IPS DF 19.7 (cell line): ENCODE measurements at places on chromosomes 1 and 21.

DNA sequence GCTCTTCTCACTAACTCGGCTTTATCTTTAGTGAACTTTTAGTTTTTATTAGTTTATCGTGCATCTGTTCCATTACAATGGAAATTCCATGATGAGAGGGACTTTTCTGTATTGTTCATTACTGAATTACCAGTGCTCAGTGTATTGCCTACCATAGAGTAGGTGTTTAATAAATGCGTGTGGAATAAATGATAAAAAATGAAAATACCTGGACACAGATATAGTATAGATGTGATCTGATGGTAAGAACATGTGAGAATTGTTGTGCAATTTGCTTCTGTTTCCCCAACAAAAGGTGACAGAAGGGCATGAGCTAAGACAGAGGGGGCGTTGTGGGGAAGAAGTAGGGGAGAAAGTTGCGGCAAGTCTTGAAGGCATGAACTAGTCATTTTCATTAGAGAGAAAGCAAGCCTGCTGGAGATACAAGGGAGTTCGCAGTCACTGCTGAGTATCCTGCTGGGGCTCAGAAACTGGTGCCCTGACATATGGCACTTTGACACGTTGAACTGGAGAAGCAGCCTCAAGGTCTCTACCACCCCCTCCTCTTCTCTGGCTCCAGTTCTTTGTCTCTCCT lies 5.6 kb upstream of the COG2 start:
- DNase-seq = no peak

- no peak for DNase-seq
Observed at GRCh38 chr1:67759692-67760029, 73.6 kb downstream of the GNG12 start.

- DNase-seq = no peak
Observed at GRCh38 chr1:177181631-177182291, 11.0 kb downstream of the BRINP2 start.

DNA sequence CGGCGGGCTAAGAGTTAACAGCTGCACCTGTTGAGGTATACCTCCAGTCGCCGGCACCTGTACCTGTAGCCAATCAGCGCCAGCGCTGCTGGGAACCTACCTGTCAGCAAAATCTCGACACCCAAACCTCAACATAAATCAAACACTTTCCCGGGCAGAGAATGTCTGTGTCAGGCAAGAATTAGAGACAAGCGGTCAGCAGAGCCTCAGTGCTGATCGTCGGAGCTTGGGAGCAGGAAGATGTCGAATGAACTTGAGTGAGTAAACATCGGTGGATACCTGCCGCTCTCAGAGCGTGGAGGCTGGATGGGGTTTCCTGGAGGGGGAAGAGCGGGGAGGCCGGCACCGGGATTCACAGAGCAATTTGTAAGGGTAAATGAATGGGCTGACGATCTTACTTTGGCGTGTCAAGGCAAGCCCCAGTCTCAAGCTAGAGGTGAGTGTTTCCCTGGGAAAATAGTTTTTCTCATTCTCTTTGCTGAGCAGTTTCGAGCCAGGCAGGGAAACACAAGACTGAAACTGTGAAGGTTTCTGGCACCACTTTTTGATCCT lies at the start of gene GRHL3:
GRHL3 (plus strand) TSS at position 46 of the 552 bp plus-strand sequence; CDS start at position 241, 195 bp downstream.
- DNase-seq = peak; percentile 75

- DNase-seq = no peak
Observed at GRCh38 chr1:19359357-19359756, 47.2 kb downstream of the SLC66A1 start.

DNA sequence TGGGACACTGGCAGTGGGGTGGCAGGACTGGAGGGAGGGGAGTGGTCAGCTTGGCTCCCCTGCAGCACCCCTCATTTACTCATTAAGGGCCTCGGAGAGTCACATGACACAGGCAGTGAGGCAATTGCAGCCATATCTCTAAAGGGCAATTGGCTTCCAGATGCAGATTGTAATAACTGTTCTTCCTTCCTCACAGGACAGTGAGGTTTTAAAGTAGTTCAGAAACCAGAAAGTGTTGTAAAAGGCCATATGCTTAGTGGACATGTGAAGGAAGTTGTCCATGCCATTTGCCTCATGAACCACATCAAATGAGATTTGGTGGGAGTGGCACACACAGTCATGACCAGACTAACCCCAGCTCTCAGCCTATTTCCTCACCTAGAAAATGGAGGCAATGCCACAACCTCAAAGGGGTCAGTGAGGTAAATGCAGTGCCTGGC lies 11.1 kb downstream of the MTX1 start:
- no peak for DNase-seq

- DNase-seq = no peak
Observed at GRCh38 chr1:26775666-26776065, 12.1 kb upstream of the PIGV start.

DNA sequence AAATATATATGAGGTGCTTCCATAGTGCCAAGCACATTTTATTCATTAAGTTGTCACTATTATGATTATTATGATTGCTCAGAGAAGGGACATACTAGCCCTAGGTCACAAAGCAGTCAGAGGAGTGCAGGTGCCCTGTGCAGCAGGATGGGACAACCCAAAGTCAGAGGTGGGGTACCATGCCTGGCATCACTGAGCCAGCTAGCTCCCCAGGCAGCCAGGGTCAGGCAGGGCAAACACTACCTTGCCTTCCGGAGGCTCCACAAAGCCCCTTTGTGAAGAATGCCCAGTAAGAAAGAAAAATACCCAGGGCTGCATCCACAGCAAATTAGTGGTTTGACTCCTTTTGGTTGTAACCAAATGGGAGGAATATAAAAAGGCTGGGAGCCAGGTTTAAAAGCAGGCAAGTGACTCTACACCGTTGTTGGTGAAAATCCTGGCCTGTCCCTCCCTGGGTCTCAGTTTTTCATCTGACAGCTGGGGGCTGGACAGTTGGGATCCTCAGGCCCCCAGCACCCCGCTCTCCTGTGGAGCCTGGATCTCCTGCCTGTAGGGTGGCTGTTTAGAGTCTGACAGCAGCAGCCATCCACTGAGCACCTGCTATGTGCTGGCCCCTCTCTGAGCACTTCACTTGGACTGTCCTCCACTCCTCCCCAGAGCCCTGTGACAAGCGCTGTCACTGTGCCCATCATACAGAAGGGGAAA lies 98.8 kb downstream of the GLIS1 start:
- DNase-seq = no peak

DNA sequence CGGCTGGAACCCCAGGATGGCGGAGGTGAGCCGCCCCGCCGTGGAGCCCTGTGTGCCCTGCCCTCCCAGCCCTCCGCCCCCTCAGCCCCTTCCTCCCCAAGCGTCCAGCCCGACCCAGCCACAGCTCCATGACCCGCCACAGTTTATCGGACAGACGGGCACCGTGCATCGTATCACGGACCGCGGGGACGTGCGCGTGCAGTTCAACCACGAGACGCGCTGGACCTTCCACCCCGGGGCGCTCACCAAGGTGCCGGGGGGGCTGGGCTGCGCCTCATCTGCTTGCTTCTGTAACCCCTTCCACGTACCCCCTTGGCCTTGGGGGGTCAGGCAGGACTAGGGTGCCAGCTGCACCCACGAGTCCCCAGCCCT lies 6.6 kb upstream of the MMP23B start:
- no peak for DNase-seq

- DNase-seq = no peak
Observed at GRCh38 chr1:233459968-233460367, 132.4 kb downstream of the MAP3K21 start.

DNA sequence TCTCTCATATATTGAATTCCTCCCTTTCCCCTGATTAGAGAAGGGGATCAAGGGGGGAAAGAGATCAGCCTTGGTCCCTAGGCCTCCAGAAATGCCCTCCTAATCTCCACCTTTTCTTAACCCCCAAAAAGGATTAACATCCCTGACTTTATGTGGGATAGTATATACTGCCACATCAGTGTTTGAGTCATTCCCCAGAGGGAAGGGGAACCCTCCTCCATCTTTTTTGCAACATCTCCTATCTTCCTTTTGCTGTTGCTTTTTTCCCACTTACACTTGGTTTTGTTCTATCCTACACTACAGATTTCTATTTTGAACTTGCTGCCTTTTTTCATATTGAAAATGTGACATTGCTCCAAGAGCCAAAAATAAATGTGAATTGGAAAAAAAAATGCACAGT lies 65.4 kb upstream of the PODN start:
- DNase-seq = no peak

DNA sequence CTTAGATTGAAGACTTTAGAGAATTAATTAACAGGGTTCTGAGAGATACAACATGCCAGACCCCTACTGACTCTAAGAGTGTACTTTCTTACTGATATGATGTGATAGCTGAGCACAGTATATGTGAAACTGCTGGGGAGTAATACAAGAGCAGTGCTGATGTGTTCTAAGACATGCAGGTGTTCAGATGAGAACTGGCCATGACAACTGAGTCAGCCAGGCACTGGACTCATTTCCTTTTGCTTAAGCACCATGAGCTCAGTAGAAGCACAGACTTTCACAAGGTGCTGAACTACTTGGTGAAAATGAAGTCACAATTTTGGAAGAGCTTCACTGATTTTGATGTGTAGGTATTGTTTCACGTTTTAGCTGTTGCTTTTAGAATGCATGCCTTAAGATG lies 15.9 kb upstream of the POGZ start:
- no peak for DNase-seq

DNA sequence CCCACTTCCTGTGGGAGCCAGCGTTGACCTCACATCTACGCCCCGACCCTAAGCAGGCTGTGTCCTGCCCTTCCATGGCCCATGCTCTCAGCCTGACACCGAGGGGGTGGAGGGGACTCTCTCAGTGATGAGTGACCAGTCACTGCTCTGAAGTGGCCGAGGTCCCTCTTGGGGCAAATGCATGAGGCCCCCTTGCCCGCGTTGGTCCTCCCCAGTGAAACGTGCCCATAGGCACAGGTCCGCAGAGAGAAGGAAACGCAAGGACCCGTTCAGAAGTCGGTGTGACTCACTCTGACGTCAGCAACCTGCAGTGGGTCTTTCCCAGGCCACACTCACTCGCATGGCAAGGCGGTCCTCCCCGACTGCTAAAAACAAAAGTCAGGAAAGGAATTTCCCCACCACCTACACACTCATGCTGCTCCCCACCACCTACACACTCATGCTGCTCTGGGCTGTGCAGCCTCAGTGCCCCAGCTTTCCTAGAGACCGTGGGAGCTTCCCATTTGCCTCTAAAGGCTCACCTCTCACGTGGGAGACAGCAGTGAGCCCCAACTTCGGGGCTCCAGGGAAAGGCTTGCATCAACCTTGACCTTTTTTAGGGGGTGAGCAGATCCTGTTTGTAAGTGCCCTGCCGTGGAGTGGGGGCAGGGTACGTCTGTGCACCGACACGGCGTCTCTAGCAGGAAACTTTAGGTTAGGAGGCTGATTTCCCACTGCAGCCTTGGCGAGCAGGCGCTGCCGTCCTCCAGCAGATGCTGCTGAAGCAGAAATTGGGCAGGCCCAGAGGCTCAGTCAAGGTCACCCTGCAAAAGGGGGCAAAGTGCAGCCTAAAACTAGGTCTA lies 11.4 kb downstream of the UBASH3A start:
- no peak for DNase-seq

- DNase-seq = no peak
Observed at GRCh38 chr1:153592748-153593147, 20.2 kb downstream of the S100A16 start.

GRCh38 chr1:38013227-38013622 lies 691 bp downstream of the UTP11 start:
- DNase-seq = no peak

DNA sequence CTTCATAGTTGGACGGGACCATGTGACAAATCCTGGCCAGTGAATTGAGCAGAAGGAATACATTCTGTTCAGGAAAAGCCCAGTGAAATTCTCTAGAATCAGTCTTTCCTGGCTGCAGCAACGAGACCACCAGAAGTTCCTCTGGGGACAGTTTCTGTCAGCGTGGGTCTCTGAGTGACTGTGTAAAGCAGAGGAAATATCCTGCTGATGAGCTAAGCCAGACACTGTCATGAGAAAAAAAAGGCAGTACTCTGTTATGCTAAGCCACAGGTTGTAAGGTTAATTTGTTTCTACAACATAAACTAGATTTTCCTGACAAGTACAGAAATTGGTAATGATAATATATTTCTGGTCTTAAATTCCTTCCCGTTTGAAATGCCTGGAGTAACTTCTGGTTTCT lies 664.4 kb downstream of the LMO4 start:
- DNase-seq = no peak

DNA sequence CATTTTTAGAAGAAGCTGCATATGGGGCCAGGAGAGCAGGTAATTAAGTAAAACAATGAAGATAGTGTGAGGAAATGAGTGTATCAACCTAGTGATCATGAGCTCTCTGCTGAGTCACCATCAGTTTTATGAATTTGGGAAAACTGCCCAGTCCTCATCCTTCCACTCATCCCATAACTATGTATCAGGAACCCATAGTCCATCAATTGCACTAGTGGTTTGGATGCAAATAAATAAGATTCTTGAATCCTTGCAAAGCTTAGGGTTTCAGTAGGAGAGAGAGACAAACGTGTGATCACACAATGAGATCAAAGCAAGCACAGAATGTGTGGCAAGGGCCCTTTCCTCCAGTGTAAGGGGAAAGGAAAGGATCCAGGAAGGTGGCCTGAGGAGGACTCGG lies 145.6 kb downstream of the ZZZ3 start:
- DNase-seq = no peak

- peak; percentile 28 for DNase-seq
Observed at GRCh38 chr1:116711263-116711840, 42.9 kb upstream of the CD2 start.

- DNase-seq = no peak
Observed at GRCh38 chr21:33259428-33259827, 6.7 kb upstream of the IL10RB start.

GRCh38 chr21:20994790-20995189 lies 3.4 kb upstream of the NCAM2 start:
- DNase-seq = no peak

DNA sequence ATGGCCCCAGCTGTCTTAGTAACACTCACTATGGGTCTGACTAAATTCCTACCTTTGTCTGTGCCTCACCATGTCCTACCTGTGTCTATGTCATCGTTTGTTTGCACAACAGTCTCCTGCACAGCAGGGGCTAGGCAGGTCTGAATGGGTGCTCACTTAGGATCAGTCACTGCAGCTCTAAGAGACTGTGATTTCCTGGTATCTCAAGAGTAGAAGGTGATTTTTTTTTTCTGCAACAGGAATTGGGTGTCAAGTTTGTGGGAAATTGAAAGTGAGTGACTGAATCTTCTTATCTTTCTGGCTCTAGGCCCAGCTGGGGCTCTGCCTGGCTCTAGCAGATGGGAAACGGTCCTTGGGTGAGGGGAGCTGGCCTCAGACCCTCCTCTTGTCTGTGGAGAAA lies 46.4 kb upstream of the TRABD2B start:
- DNase-seq = no peak
